ENCODE measurements at places on chromosomes 1 and 21. TPM values are rescaled to one million over a fixed set of nuclear protein-coding genes. Genes with fewer than 3 reads are reported as not detected.
A peak's percentile ranks its signal among the peaks of the same experiment; 100 is the strongest.

DNA sequence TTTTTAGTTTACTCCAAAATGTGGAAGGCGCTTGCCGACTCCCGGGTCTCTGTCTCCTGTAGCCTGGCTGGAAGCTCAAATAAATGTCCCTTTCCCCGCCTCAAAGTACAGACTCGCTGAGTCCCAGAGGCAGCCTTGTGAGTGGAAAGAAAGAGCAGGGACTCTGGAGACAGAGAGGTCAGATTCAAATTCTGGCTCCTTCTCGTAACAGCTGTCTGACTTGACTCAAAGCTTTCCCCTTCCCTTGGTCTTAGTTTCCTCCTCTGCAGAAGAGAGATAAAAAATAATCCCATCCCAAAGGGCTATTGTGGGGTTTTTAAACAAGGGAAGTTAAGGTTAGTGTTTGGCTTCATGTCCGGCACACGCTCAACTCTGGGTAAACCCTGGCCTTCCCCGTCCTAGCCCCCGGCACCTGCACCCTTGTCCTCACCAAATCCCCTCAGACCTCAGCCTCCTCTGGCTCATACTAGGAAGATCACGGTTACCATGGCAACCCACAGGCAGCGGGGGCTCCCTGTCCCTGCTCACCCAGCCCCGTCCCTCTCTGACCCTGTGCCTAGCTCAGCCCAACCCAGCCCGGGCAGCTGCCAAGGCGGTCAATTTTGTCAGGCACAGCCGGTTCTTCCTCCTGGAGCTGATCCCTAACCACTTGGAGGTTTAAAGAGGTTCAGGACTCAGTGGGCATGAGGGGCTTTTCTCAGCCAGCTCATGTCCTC lies 49.2 kb upstream of the IGSF21 start:
- no peak overlapping the region for H3K4me3 ChIP-seq
- H3K27me3 ChIP-seq, result peaks cover 13% of the 10 kb centered on the region
- H3K27ac ChIP-seq, result no peak overlapping the region
- H3K36me3 ChIP-seq, result no peaks in the 10 kb centered on the region
- H3K4me1 ChIP-seq, result no peaks in the 10 kb centered on the region

GRCh38 chr1:40315239-40315794 lies 1.8 kb downstream of the COL9A2 start:
- H3K27me3 ChIP-seq, result peaks cover 18% of the 10 kb centered on the region
- peak; percentile 69 for DNase-seq
- H3K27ac ChIP-seq, result peak overlapping the region; percentile 82
- peaks cover 40% of the 10 kb centered on the region for H3K4me1 ChIP-seq
- peak overlapping the region; percentile 89 for H3K4me3 ChIP-seq
- H3K36me3 ChIP-seq, result peaks cover 8% of the 10 kb centered on the region

- no peak for DNase-seq
- no peak overlapping the region for H3K4me3 ChIP-seq
- H3K27me3 ChIP-seq, result peaks cover 72% of the 10 kb centered on the region
- H3K36me3 ChIP-seq, result peaks cover 4% of the 10 kb centered on the region
- peaks cover 2% of the 10 kb centered on the region for H3K4me1 ChIP-seq
Observed at GRCh38 chr1:112061901-112062320, 72.4 kb upstream of the KCND3 start.

DNA sequence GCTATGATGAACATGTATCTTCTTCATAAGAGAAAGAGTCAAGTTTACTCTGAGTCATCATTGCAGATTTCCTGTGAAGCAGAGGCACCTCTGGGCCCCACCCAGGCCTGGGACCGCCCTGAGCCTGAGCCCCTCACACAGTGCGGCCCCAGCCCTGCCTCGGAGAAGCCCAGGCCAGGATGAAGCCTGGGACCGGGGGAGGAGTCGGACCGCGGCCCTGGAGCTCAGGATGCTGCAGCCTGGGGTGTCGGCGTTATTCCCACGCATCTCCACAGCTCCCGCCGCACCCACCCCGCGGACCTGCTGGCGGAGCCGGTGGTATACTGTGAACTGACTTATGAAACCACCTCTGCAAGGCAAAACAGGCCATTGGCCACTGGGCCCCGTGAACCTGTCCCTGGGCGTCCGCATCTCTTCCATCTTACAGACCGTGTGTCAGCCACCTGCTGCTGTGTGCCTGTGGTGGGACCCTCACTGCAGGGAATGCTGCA lies 2.4 kb upstream of the COL6A1 start:
- H3K4me1 ChIP-seq, result peaks cover 4% of the 10 kb centered on the region
- H3K36me3 ChIP-seq, result no peaks in the 10 kb centered on the region
- H3K27me3 ChIP-seq, result peaks cover 9% of the 10 kb centered on the region
- no peak overlapping the region for H3K4me3 ChIP-seq
- no peak overlapping the region for H3K27ac ChIP-seq
- no peak for DNase-seq

DNA sequence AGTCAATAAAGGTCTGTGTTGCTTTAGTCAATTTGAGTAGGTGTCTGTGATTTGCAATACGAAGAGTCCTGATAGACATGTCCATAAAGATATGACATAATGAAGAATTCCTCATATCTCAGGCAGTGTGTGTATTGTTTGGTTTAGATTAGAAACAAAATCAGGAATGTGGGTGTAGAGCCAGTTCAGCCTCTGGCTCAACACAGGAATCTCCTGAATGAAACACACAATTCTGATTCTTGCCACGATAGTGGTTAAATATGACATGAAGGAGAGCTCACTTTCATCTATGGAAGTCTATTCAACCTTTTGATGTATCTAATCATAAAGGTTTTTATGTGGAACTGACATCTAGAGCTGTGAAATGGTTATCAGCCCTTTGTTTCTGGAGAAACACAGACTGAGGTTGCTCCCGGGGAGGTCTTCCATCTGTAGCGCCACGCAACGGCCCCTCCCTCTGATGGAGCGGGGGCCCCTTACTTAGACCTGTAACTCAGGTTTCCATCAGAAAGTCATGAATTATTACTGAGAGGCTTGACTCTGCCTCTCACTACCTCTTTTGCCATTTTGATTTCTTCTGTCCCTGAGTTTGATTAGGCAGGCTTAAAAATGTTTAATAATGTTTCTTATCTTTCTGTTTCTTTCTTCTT lies 19.5 kb downstream of the TSPAN2 start:
- peak overlapping the region; percentile 84 for H3K27ac ChIP-seq
- H3K36me3 ChIP-seq, result no peaks in the 10 kb centered on the region
- no peaks in the 10 kb centered on the region for H3K27me3 ChIP-seq
- DNase-seq, result no peak

- no peak overlapping the region for H3K4me3 ChIP-seq
- H3K27ac ChIP-seq, result no peak overlapping the region
- DNase-seq, result no peak
- H3K4me1 ChIP-seq, result peaks cover 6% of the 10 kb centered on the region
- H3K27me3 ChIP-seq, result peaks cover 34% of the 10 kb centered on the region
- peaks cover 4% of the 10 kb centered on the region for H3K36me3 ChIP-seq
Observed at GRCh38 chr1:30885570-30886522, 22.7 kb downstream of the SDC3 start.

SEC16B gene
- not detected for total RNA-seq

- no peak overlapping the region for H3K27ac ChIP-seq
- no peak overlapping the region for H3K4me3 ChIP-seq
- peaks cover 33% of the 10 kb centered on the region for H3K27me3 ChIP-seq
- no peaks in the 10 kb centered on the region for H3K4me1 ChIP-seq
- no peak for DNase-seq
Observed at GRCh38 chr1:17263936-17264335, 15.0 kb downstream of the PADI3 start.

GRCh38 chr1:36322786-36323635 lies 434 bp downstream of the EVA1B start:
- peak overlapping the region; percentile 77 for H3K4me3 ChIP-seq
- H3K27me3 ChIP-seq, result no peaks in the 10 kb centered on the region
- H3K27ac ChIP-seq, result no peak overlapping the region
- peaks cover 30% of the 10 kb centered on the region for H3K4me1 ChIP-seq
- H3K36me3 ChIP-seq, result no peaks in the 10 kb centered on the region

GRCh38 chr1:32761936-32762335 lies 55.2 kb downstream of the YARS1 start:
- H3K4me3 ChIP-seq, result no peak overlapping the region
- H3K36me3 ChIP-seq, result peaks cover 2% of the 10 kb centered on the region
- H3K4me1 ChIP-seq, result peaks cover 11% of the 10 kb centered on the region
- H3K27me3 ChIP-seq, result no peaks in the 10 kb centered on the region
- peak overlapping the region; percentile 56 for H3K27ac ChIP-seq

DNA sequence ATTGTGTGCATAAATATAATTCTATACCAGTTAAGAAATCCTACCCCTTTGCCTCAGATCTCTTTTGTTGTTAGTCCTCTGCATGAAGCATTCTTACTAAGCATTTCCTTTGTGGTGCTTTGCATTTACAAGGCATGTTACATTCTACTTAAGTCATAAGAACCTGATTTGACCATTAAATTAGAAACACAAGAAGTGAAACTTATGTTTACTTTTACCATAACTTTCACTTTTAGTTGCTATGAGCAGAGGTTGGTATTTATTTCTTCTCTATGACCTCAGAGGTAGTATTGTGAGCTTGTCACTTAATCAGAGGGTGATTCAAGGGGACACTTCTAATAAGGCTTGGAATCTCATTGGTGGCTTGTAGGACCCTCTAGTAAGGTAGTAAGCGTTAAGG lies 9.0 kb downstream of the FAM20B start:
- H3K4me1 ChIP-seq, result peaks cover 60% of the 10 kb centered on the region
- no peak for DNase-seq
- H3K4me3 ChIP-seq, result no peak overlapping the region
- H3K27me3 ChIP-seq, result no peaks in the 10 kb centered on the region
- H3K27ac ChIP-seq, result peak overlapping the region; percentile 87
- no peaks in the 10 kb centered on the region for H3K36me3 ChIP-seq

DNA sequence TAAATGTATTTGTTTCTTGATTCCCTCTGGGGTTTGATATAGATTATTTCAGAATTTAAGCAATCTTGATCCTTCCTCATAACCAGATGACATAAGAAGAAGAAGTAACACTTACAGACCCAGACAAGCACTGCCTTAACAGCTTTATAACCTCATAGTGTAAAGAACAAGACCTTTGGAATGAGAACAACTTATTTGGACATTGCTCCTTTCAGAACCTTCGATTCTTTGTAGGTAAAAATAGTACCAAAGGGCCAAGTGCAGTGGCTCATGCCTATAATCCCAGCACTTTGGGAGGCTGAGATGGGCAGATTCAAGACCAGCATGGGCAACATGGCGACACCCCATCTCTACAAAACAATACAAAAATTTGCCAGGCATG lies 15.0 kb downstream of the TM2D1 start:
- H3K27ac ChIP-seq, result no peak overlapping the region
- no peaks in the 10 kb centered on the region for H3K36me3 ChIP-seq
- H3K4me3 ChIP-seq, result no peak overlapping the region
- H3K4me1 ChIP-seq, result peaks cover 5% of the 10 kb centered on the region

GRCh38 chr1:205127646-205128045 lies 5.9 kb upstream of the RBBP5 start:
- DNase-seq, result no peak
- peaks cover 2% of the 10 kb centered on the region for H3K4me1 ChIP-seq
- H3K27ac ChIP-seq, result no peak overlapping the region
- no peaks in the 10 kb centered on the region for H3K27me3 ChIP-seq
- no peak overlapping the region for H3K4me3 ChIP-seq
- H3K36me3 ChIP-seq, result no peaks in the 10 kb centered on the region

DNA sequence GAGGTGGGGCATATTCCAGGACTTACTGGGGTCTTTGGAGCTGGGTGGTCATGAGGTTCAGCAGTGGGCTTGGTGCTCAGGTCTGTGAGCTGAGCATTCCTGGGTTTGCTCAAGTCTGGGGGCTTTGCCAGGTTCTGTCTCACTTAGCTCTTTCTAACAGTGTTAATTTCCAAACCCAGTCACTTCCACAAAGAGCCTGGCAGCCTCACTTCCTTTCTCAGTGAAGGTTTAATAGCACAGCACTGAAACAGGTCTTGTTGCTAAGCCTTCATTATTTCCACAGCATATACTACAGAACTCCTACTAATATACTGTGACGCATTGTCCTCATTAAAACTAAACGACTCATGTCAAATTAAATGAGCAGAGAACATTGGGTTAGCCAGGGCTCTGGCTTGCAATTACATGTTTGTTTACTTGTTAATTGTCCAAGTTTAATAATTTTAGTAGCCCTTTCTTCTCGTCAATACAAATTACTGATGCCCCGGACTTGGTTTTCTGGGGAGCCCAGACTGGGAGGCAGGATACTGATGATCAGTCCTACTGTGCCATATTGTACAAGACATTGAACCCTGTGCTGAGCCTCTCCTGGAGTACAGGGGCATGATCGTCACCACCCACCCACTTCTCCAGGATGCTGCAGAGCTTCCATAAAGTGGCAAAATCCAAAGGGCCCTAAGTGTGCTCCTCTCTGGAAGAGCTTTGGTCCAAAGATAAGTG lies 170.7 kb downstream of the IER5 start:
- DNase-seq, result no peak
- no peak overlapping the region for H3K4me3 ChIP-seq
- H3K4me1 ChIP-seq, result no peaks in the 10 kb centered on the region
- H3K36me3 ChIP-seq, result peaks cover 7% of the 10 kb centered on the region
- no peak overlapping the region for H3K27ac ChIP-seq

- DNase-seq, result no peak
- H3K4me1 ChIP-seq, result peaks cover 9% of the 10 kb centered on the region
- H3K36me3 ChIP-seq, result peaks cover 3% of the 10 kb centered on the region
- H3K27me3 ChIP-seq, result peaks cover 28% of the 10 kb centered on the region
- no peak overlapping the region for H3K27ac ChIP-seq
- H3K4me3 ChIP-seq, result no peak overlapping the region
Observed at GRCh38 chr1:108852221-108852975, 4.5 kb downstream of the AKNAD1 start.

DNA sequence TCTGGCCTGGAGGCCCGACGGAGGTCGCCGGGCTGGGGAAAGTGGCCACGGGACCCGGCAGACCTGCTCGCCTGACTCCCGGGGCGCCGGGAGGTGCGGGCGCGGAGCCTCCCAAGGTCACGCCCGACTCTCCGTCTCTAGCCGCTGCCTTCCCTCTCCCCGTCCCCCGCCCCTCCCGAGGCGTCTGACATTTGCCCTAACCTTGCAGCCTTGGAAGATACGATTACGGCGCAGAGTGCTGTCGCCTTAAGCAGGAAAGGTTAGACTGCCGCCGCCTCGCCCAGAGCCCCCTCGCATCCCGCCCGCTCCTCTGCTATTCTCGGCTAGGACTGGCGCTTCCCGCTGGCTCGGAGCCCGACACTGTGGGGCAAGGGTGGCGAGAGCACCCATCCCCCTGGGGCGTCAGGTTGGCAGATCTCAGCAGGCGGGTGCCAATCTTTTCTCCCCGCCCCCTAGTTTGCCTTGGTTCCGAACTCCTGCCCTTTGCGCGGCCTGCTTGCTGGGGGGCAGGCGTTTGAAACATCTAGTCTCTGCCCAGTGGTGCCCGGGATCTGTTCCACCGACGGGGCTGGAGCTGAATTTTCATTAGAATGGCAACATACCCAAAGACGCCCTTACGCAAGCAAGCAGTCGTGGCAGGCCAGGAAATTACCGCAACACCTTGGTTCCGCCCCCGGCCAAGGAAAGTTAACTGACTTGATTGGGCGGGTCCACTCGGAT lies 835 bp downstream of the PGM1 start:
- peak; percentile 55 for DNase-seq
- no peaks in the 10 kb centered on the region for H3K27me3 ChIP-seq
- peaks cover 17% of the 10 kb centered on the region for H3K4me1 ChIP-seq
- H3K27ac ChIP-seq, result peak overlapping the region; percentile 96

PRRX1 gene
- not detected for total RNA-seq

GRCh38 chr1:166673722-166674121 lies 165.6 kb upstream of the POGK start:
- H3K4me1 ChIP-seq, result peaks cover 10% of the 10 kb centered on the region
- H3K36me3 ChIP-seq, result peaks cover 2% of the 10 kb centered on the region
- H3K27ac ChIP-seq, result no peak overlapping the region
- no peak for DNase-seq
- H3K4me3 ChIP-seq, result no peak overlapping the region

Measured in T-helper 17 cell (primary cell).